AG10803 (cell line): ENCODE measurements at places on chromosomes 7 and 10.
A peak's percentile ranks its signal among the peaks of the same experiment; 100 is the strongest.

GRCh38 chr7:20482071-20482470, 133.4 kb upstream of the ABCB5 start:
- no peak for DNase-seq

DNA sequence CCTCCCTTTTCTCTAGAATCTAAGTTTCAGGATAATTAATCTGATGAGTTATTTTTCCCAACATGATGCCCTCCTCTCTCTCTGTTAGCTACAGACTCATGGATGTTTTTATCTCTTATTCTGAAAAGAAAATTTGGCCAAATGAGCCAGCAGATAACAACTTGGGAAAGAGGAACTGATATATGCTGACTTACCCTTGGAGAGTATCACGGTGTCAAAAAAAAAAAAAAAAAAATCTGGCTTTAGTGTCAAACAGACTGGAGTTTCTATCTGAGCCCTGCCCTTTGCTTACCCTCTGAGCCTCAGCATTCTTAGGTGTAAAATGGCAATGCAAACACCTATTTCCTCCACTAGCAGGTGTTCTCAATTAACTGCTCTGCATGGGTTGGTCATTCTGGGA, 190.4 kb downstream of the AHR start:
- no peak for DNase-seq

- peak; percentile 85 for DNase-seq
Measured at GRCh38 chr10:74432841-74433594, 282.0 kb downstream of the ADK start.

GRCh38 chr10:128929767-128930166, 537.3 kb upstream of the MGMT start:
- no peak for DNase-seq

GRCh38 chr10:19803676-19804075, 12.6 kb upstream of the PLXDC2 start:
- no peak for DNase-seq

DNA sequence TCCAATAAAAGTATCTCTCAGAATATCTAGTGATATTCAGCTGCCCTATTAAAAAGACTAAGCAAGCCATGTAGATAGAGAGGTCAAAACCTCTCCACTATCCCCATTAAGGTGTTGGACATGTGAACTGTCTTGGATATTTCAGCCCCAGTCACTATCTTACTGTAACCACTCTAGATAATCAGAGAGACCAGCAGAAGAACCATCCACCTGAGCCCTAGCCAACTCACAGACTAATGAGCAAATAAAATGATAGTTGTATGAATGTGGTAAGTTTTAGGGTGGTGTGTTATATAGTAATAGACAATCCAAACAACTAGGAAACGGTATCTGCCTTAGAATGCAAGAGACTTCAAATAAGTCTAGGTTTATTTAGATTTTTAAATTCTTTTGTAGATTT, 268.6 kb upstream of the KLF14 start:
- DNase-seq, result no peak

DNA sequence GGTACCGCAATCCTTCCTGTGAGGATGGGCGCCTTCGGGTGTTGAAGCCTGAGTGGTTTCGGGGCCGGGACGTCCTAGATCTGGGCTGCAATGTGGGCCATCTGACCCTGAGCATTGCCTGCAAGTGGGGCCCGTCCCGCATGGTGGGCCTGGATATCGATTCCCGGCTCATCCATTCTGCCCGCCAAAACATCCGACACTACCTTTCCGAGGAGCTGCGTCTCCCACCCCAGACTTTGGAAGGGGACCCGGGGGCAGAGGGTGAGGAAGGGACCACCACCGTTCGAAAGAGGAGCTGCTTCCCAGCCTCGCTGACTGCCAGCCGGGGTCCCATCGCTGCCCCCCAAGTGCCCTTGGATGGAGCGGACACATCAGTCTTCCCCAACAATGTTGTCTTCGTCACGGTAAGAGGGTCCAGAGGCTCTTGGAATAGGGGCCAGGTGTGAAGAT, 1.7 kb downstream of the MEPCE start:
- DNase-seq, result no peak

DNA sequence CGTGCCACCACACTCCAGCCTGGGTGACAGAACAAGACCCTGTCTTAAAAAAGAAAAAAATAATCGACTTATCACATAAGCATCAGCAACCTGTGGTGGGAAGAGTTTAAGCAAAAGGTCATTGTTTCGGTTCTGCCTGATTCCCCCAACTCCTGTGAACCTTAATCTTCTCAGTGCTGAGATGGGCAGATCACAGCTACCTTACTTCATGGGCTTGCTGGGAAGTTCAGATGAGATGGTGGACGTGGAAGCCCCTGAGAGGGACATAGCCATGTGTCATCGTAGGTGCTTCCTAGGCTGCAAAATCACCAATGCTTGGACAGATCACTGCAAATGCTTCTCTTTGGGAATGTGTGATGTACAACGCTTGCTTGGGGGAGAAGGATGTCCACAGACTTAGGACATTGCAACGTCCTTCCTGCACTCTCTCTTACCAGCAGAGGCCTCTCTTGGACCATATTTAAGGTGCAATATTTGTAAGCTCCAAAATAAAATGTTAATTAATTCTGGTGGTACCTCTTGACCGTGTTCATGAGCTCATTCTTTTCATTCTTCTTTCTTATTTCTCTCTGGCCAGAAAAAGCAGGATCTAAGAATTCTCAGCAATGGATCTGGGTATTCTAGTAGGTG, 8.6 kb downstream of the GJD4 start:
- peak; percentile 53 for DNase-seq

GRCh38 chr10:73096449-73097304, at the start of gene P4HA1:
P4HA1 (minus strand) TSS chr10:73096866; CDS start chr10:73074883, 21,983 bp downstream.
- peak; percentile 98 for DNase-seq

DNA sequence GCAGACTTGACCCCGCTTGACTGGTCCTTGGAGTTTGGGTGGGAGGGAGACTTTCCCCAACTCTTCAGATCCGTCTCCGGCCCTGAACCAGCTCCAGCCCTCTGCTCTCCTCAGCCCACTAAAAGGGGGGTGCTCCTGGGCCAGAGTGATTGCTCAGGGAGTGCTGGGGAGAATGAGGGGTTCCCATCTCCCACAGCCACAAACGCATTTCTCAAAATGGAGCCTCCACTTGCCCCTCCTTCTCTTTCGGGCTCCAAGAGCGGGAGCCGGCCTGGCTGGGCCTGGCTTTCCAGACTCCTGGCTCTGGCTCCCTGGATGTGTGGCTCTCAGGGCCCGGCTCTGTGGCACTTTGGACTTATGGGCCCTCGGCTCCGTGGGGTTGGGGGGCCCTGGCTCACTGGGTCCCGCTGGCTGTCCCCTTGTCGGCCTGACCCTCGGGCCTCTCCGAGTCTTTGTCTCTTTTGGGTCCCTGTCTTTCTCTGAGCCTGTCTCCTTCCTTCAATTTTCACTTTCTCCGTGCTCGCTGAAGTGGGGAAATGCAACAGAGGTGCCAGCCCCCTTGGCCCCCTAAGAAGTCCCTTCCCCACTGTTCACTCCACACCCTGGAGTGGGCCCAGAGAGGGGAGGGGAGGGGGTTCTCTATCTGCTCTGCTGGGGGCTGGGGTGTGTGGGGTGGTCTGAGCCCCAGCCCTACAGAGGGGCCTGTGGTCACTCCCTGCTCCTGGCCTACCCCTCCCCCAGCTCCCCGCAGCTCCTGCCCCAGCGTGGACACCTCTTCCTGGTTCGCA, 713 bp downstream of the LZTS2 start:
- DNase-seq, result no peak

DNA sequence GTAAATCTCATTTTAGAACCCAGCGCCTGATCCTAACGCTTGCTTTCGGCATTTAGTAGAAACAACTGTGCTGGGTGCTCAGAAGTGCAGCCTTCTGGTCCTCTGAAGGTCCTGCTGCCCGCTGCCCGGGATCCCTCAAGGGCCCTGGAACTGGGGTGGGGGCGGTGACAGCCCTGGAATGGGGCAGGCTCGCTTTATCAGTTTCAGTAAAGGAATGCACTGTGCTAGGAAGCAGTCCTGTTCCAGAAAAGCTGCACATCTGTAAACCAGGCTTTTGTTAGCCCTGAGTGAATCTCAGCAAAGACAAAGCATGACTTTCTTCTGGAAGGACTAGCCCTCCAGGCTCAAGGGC, 254.6 kb downstream of the TNS3 start:
- DNase-seq, result peak; percentile 60

DNA sequence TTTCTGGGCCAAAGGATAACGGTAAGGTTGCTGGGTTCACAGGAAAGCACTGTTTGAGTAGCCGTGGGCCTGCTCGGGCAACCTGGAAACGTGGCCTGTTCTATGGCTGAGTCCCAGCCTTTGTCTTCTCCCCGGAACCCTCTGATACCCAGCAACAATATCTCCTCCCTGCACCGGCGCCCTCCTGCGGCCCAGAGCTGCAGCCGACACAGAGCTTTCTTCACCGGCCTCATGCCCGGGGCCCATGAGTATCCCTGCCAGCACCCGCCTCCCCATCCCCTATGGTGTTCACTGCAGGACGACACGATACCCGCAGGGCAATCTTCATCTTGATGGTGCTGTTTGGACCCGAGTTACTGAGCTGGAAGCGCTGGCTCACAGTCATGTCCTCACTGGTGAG, 38.6 kb upstream of the NCAPG2 start:
- no peak for DNase-seq

- no peak for DNase-seq
Measured at GRCh38 chr7:5546626-5547025, 123.0 kb upstream of the TNRC18 start.

DNA sequence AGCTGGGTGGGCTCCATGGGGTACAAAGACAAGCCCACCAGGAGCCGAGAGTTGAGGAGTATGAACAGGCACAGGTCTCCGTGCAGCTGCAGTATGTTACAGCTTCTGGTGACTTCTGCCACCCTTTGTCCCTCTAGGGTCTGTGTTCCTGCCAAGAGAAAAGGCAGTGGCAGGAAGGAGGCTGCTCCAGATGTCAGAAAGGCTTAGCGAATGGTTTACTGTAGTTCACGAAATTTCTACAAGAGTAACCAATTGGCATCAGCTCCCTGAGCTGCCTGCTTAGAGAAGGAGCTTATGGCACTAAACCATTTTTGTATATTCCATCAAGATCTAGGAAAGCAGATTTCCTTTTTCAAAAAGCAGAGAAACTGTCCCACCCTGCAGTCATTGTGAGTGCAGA, 48.2 kb upstream of the TMEM72 start:
- no peak for DNase-seq

DNA sequence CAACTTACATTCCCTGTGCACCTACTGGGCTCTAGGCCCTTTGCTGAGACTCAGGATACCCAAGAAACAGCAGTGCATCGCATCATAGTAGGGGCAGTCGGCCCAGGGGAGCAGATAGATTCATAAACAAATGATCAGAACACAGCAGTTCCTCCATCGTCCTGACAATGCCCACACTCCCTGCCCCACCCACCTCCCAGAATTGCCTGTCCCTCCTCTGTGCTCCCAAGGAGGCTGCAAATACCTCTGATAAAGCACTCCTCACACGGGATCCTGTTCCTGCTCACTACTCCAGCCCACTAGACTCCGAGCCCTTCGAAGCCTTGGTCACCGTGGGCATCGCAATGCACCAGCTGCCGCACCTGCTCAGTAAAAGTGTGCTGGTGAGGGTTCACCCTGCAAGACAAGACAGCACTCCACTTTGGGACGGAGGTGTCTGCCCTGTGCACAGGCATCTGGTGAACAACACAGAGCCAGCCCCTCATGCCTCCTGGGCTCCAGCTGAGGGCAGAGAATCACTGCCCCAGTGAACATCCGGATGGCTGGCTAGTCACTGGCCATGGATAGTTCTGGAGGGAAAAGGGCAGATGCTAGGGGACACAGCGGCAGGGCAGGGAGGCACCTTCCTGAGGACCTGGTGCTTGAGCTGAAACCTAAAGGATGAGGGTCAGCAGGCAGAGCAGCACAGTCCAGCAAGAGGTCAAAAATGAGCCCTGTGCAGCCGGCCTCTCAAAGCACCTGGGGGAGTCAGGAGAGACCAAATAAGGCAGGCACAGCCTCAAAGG, 60.7 kb downstream of the TNS3 start:
- no peak for DNase-seq

- DNase-seq, result peak; percentile 60
Measured at GRCh38 chr7:42605406-42606192, 306.3 kb downstream of the C7orf25 start.

GRCh38 chr7:31815796-31816195, 128.8 kb downstream of the PPP1R17 start:
- no peak for DNase-seq

DNA sequence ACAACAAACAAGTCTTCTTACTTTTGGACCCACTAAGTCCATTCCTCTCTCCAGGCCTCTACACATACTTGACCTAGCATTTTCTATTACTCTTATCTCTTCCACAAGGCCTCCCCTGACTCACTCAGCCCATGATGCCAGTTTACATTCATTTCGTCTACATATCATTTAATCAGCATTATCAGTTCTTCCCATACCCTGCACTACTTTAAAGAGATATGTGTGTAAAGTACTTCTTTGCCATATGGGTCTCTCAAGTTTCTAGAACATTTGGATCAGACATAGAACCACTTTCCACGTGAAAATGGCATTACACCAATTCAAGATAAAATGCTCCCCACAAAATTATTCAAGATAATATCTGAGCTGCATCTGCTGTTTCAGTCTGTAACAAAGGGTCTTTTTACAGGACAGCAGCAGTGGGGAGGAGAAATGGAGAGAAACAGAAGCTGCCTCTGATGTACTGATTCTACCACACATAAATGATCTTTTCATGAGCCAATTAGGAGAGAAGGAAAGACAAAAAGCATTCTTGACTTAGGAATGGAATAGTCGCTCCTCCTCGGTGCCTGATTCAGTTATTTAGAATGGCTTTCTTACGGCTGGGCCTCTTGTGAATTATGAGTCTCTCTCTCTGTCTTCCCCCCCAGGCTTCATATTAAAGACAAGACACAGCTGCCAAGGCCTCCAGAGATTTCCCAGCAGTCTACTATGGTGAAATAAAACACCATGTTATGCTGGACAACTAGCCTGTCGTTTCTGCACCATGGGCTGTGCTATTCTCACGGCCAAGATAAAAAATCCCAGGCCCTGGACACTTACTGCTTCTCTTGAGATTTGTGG, 46.9 kb upstream of the SEPTIN7 start:
- no peak for DNase-seq

DNA sequence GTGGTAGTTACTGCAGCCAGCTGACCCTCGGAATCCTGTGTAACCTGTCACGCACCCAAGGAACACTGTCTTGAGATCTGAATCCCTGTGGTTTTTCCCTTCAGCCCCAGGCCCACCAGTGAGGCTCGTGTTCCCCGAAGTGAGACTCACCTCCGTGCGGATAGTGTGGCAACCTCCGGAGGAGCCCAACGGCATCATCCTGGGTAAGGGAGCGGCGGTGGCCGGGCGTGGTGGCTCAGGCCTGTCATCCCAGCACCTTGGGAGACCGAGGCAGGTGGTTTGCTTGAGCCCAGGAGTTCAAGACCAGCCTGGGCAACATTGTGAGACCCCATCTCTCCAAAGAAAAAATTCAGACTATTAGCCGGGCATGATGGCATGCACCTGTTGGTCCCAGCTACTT, 549.9 kb upstream of the FOXK1 start:
- DNase-seq, result no peak

- DNase-seq, result peak; percentile 40
Measured at GRCh38 chr7:106065575-106066500, 46.3 kb downstream of the SYPL1 start.

- DNase-seq, result no peak
Measured at GRCh38 chr10:49225218-49225876, 37.2 kb upstream of the TMEM273 start.
